ENCODE measurements at places on chromosomes 3 and 15.

DNA sequence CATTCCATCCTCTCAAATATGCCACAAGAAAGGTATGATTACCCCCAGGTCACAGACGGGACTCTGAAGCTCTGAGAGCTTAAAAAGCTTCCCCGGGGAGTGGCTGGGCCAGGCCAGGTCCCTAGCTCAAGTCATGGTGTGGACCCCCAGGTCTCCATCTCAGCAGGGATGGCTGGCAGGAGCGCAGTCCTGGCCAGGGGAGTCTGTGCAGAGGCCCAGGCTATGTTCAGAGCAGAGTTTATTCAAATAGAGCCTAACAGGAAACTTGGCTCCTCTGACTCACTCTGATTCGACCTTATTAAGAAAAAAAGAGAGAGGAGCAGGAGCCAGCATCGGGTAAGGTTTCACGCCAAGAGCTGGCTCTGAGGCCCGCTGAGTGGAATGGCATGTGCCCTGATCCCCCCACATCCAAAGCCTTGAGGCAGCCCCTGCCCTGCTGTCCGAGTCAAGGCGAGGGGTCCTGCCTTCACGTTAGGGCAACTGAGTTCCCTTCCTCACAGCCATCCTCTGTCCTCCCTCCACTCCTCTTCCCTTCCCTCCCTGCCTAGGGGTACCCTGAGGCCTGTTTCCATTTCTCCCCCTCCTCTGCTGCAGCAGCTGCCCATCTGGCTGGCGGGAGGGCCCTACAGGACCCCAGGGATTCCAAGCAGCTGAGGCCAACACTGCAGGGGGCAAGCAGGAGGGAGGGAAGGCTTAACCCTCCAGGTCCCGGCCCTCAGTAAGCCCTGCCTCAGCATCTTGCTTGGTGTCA is 1.9 kb upstream of the LOXL1 start:
- peak; percentile 90 for DNase-seq

- DNase-seq = no peak
These were observed 52.0 kb upstream of the RYK start for GRCh38 chr3:134302674-134303073.

DNA sequence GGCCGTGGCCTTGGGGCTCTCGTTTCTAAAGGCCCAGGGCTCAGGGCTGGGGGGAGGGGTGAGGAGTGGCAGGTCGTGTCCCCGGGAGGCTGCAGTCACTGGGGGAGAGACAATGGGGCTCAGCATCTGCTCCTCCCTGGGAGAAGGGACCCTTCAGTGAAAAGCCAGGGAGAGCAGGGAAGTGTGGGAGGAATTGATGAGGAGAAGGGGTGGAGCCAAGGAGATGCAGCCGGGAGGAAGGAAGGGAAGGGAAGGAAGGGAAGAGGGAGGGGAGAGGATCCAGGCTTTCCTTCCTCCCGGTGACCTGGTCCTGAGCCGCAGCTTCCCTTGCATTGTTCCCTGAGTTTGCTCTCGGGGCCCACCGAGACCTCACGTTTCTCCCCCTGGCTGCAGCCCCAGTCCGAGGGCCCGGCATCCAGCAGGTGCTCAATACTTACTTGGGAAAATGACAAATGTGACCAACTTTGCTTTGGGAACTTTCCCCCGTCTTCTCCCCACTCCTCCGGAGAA is 1.4 kb upstream of the ZNF710 start:
- no peak for DNase-seq

GRCh38 chr3:4245671-4246070 is 57.5 kb upstream of the SETMAR start:
- no peak for DNase-seq

DNA sequence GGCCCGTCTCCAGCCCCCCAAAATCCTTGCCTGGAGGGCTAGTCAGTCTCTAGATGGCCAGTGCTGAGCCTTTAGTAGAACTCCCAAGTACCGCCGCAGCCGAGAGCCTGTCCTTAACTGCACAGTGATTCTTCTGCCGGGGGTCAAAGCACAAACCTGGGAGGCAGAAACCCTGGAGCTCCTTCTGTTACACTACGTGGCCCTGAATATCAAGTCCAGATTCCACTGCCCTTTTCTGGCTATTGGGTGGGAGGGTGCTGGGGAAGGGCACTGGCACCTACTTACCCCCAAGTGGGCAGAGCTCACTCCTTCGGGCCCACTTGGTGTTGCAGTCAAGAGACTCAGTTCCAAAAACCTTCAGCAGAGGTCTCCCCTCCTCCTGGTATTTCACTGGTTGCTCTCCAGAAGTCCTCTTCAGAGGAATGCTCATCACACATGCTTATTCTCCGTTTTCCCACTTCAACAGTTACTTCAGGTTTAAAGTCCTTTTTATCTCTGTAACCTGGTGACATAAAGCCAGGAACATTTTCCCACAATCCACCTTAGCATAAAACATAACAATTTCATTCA is 10.8 kb downstream of the PDHB start:
- DNase-seq = no peak

GRCh38 chr3:108528459-108529252 is 18.3 kb upstream of the MYH15 start:
- no peak for DNase-seq

Measured in HS-27A (cell line).